Spinal cord (tissue), 10 donors: ENCODE measurements at places on chromosomes 11 and 22. TPM values are rescaled to one million over a fixed set of nuclear protein-coding genes. Genes with fewer than 3 reads are reported as not detected.

GAL3ST1 gene
- 12.2 TPM for total RNA-seq

SHANK3 gene
- 7.5 TPM for total RNA-seq

RFPL3 gene
- total RNA-seq, result not detected

SMC1B gene
- not detected for total RNA-seq

KCNK7 gene
- 0.20 TPM for total RNA-seq

LGALS12 gene
- total RNA-seq, result 0.99 TPM

ABTB2 gene
- total RNA-seq, result 4.0 TPM

TNNT3 gene
- total RNA-seq, result 4.0 TPM

CHCHD10 gene
- total RNA-seq, result 10.6 TPM

DSCAML1 gene
- 3.5 TPM for total RNA-seq

SLC22A24 gene
- not detected for total RNA-seq

UPK3A gene
- not detected for total RNA-seq

GUCY1A2 gene
- 25.2 TPM for total RNA-seq

RIMBP3B gene
- 0.22 TPM for total RNA-seq

CHRM1 gene
- total RNA-seq, result 4.4 TPM

TMEM151A gene
- total RNA-seq, result 18.2 TPM

TMA7B gene
- not detected for total RNA-seq

ROBO3 gene
- total RNA-seq, result 14.8 TPM

FOLR2 gene
- 34.1 TPM for total RNA-seq

PHOX2A gene
- 0.17 TPM for total RNA-seq

SLC7A4 gene
- total RNA-seq, result 4.1 TPM

ART1 gene
- total RNA-seq, result not detected

MAPK8IP2 gene
- total RNA-seq, result 19.8 TPM

TBX10 gene
- not detected for total RNA-seq

INS gene
- not detected for total RNA-seq

DERL3 gene
- 0.50 TPM for total RNA-seq

NRGN gene
- total RNA-seq, result 1.8 TPM

APOL4 gene
- total RNA-seq, result 28.5 TPM

MMP13 gene
- 1.7 TPM for total RNA-seq

LRRC55 gene
- total RNA-seq, result 14.8 TPM

MYEOV gene
- not detected for total RNA-seq

HPX gene
- 2.8 TPM for total RNA-seq

SIPA1 gene
- total RNA-seq, result 34.2 TPM
